Cerebellum (tissue), 4 donors: ENCODE measurements at places on chromosomes 6 and 20.

- DNase-seq = peak; percentile 7
Measured at GRCh38 chr6:107820338-107821261, 3.5 kb downstream of the SCML4 start.

DNA sequence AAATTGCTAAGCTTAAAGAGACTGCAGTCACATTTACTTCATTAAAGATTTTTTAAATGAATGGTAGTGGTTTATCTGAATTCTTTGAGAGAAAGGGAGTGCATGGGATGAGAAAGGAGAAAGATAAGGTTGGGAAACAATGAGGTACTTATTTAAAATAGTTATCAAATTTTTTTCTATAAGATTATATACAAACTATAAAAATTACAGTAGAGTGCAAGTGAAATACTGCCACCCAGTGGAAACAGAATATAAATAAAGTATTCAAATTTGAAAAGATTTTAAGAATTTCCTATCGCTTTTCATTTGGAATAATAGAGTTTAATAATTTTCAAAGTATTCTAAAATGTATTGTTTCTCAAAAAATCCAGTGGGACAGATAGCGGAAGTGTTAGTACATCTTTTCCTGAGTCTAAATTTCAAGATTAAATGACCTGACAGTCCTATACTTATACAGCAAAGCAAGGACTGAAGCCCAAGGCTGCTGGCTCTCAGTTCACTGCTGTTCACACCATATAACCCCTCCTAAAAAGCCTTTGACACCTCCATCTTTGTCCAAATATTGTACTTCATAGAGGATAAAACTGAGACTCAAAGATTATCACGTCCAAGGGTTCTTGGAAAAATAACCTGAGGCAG lies 31.1 kb downstream of the EPM2A start:
- DNase-seq = peak; percentile 3

GRCh38 chr6:43733471-43734293 lies 36.3 kb upstream of the VEGFA start:
- DNase-seq = no peak

- DNase-seq = no peak
Measured at GRCh38 chr20:574297-574942, 30.8 kb upstream of the CSNK2A1 start.
